ENCODE measurements at places on chromosomes 1 and 21.

DNA sequence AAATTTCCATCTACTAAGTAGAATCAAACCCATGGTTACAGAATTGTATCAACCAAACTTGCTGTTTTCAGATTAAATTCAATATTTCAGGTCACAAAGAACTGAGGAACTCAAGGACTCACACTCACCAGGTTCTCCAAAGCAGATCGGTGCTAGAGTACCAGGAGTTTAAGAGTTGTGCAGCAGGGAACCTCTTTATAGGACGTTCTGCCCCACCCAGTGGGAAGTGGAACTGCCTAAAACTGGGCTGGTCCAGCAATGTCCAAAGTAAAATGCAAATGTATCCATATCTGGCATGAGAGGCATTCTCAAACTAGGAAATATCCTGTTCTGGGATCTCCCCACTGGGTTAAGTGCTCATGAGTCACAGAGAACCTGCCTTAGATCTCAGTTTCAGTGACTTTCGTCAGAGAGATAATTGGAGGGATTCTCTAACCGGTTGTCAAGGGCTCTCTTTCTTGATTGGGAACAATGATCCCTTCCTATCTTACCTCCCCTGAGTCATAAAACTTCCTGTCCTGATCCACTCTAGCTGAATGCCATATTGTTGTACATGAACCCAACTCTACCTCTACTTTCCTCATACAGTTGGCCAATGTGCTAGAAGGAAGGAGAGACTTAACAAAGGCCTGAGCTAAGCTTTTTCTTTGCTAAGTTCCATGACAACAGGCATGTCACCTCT lies at the start of gene SPRR2D:
TSS of gene SPRR2D (minus strand) at position 171 of the 682 bp plus-strand sequence. CDS start 774 bp downstream, outside the sequence.
- no peak for DNase-seq

DNA sequence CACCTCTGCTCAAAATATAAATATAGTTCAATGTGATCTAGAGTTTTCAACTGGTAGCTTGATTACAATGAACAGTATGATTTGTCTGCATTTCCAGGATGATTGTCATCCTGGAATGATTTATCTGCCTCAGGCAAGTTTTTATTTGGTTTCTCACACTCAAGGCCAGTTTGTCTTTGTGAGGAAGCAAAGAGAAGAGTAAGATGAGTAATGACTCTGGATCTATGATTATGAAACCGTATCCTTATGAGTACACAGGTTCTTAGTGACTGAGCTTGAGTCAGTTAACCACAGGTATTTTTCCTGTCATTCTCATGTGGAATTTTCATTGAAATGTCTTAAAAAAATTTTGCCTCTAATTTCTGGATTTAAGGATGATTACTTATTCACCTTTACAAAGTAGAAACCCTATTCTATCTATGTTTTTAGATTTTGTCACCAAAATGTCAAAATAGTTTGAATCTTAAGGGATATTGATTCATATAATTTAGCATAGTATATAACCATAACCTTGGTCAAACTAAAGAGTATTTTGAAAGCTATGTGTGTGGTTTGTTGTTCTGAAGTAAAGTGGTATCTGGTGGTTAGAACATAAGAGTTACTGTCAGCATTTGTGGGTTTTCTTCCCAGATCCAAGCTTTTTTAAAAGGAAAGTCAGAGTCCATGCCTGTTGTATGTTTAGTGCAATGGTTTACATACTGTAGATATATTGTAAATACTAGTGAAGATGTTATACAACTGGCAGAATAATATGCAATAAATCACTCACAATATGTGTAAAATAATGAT lies 145.0 kb downstream of the RASAL2 start:
- no peak for DNase-seq

DNA sequence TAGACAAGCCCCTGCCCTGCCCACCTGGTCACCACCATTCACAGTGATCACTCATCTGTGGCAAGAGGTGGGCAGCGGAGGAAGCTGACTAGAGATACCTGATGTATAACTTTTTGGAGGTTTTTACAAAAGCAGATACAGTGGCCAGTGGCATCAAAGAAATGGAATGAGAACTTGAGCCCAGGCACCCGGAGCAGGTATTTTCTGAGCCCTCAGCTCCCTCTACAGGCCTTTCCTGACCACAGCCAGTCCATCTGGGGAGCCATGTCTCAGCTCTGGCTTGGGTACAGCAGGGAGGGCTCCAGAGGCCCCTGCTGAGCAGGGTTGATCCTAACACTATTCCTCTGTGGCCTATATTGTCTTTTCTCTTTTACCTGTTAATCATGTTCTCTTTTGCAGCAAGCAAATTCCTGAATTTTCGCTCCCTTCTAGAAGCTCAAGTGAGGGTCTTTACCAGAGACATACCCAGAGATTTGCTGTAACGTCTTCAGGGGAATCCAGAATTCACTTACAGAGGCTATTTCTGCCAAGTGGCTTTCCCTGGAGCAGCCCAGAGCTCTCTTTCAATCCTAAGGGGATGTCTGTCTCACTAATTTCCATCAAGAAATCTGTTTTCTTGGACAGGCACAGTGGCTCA lies 27.3 kb downstream of the GPR157 start:
- DNase-seq, result peak; percentile 83

DNA sequence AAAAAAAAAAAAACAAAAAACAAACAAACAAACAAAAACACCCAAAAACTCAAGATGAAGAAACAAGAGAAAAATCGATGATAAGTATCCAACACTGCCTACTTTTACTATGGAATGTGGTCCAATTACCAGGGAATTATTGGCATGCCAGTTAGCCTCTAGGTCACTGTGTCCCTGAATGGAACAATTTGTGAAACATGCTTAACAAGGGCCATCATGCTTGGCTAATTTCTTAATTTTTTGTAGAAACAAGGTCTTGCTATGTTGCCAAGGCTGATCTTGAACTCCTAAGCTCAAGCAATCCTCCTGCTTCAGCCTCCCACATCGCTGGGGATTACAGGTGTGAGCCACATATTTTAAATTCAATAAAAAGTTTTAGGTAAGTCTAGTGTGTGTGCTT lies 23.9 kb downstream of the PLPP3 start:
- DNase-seq, result no peak

DNA sequence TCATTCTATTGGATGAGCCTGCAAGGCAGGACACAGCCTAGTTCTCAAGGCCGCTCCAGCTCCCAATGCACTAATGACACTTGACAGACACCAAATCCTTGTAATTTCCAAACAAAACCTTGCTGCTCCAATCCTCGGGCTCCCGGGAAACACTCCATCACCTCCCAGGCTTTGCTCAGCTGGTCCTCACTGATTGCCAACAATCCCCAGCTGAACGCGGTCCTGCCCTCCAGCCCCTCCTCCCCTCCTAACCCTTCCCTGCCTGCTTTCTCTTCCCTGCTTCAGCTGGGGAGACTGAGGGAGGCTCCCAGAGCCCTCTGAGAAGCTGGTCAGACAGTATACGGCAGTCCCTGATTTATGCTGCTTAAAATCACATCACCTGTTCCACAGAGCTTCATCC lies 114.4 kb upstream of the TNR start:
- no peak for DNase-seq

DNA sequence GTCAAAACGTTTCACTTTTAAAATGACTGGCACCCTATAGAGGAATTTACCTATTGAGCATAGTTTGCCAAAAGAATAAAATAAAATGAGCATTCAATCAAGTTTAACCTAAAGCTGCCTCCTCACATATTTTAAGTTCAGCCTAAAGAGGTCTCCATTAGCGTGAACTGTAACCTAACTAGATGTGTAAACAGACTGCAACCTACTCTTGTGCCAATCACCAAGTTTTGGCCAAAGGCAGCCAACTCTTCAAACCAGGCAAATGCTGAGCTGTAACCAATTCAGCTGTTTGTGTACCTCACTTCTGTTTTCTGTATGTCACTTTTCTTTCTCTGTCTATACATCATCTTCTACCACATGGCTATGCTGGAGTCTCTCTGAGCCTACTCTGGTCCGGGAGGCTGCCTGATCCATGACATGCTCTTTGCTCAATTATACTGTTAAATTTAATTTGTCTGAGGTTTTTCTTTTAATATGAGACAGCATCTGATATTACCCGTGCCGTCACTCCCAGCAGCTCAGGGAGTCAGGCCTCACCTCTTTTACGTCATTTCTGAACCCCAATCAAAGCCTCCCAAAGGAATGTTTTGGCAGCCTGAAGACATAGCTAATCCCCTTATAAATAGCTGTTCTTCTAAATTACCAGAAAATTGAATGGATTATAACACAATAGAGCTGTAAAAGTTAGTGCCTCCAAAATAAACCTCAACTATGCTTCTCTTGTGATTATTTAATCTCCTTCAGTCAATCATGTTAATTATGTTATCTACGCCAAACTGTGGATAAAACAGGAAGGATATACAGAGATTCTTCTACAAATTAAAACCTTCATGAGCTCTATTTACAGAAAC lies 81.0 kb upstream of the NR5A2 start:
- no peak for DNase-seq

DNA sequence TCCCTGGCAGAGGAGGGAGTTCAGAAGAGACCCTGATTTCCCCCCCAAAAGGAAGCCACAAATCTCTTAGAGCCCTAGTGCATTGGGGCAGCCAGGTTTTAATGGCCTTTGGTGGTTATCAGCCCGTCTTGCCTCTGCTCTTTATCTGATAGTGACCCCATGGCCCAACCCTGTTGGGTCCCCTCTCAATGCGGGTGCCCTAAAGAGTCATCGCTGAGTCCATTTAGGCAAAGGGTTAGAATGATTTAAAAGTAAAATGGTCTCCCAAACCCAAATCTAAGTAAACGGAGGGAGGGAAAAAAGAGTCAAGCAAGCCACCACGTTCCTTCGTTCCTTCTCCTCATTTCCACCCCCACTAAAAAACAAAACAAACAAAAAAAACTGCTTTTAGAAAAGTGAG lies 164.0 kb downstream of the RUNX1 start:
- DNase-seq, result peak; percentile 73

- DNase-seq, result no peak
Measured at GRCh38 chr1:39361446-39361845, 130.0 kb upstream of the BMP8A start.

DNA sequence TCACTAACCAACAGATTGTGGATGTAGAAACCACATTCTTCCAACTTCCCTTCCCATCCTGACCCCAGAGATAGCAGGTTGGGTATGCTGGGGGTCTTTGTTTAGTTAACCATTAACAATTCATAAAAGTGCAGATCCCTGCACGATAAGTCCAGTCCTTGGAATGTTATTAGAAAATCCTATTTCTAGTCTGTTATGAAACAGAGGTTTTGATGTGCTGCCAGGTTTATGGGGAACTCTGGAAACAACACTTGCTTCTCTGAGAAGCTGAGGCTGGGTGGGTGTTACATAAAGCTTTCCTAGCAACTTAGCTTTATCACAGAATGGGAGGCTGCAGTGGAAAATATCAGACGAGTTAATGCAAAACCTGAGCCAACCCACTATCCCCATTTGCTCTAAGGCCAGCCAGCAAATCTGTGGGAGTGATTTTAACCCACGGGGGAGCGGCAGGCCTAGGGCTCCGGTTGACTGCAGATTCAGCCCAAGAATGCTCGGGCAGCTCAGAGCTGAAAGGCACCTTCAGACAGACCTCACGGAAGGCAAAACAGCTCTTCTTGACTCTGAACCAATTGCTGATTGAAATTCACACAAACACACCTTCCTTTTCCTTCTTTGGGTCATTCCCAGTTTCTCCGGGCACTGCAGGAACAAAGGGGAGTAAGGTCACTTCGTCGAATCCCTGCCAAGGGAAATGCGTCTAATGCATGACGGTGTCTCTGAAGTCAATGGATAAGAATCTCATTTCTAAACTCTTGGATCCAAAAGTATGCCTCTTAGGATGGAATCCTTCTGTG lies 111.7 kb upstream of the IRF2BP2 start:
- DNase-seq, result peak; percentile 59
